Testis (tissue), 5 donors: ENCODE measurements at places on chromosomes 3 and 15. TPM values are rescaled to one million over a fixed set of nuclear protein-coding genes. Genes with fewer than 3 reads are reported as not detected.
A peak's percentile ranks its signal among the peaks of the same experiment; 100 is the strongest.

The SYNPR gene
- not detected for total RNA-seq

The TJP1 gene
- 315 TPM for total RNA-seq

The RAB7A gene
- total RNA-seq, result 150 TPM

The FMN1 gene
- total RNA-seq, result 47.4 TPM

DNA sequence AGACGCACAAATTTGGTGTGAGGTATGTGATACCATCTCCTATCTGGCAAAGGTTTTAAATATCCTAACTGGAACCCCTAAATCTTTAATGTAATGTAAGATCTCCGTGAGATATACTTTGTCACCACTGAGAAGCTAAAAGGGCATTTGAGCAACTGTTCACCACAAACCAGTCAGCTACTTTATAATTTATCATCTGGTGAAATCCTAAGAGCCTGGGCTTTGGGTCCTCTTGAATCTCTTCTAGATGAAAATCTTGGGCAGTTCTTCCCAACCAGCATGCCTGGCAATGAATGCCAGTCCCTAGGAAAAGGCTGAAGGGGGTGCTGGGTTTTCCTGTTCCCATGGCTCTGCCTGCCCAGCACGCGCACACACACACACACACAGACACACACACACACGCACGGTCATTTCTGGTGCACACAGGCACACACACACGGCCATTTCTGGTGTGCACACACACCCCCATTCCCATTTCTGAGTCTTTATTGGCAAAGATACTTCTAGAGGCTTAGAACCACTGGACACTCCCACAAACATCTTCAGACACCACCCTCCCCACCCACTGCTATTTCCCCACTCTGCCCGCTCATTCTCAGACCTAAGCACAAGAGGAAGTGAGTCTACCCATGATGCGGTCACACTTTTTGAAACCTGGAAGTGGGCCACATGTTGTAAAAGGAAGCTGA is 72.6 kb downstream of the MYO1E start:
- no peak overlapping the region for H3K27ac ChIP-seq
- DNase-seq, result peak; percentile 52
- H3K4me3 ChIP-seq, result no peak overlapping the region
- H3K27me3 ChIP-seq, result no peaks in the 10 kb centered on the region
- no peaks in the 10 kb centered on the region for H3K36me3 ChIP-seq

GRCh38 chr3:114582929-114583328 is 289.1 kb downstream of the TIGIT start:
- no peak overlapping the region for H3K4me3 ChIP-seq
- H3K36me3 ChIP-seq, result no peaks in the 10 kb centered on the region
- no peaks in the 10 kb centered on the region for H3K27me3 ChIP-seq
- no peak for DNase-seq
